CD8-positive, alpha-beta T cell (primary cell): ENCODE measurements at places on chromosomes 16 and 17. TPM values are rescaled to one million over a fixed set of nuclear protein-coding genes. Genes with fewer than 3 reads are reported as not detected.
A peak's percentile ranks its signal among the peaks of the same experiment; 100 is the strongest.

GRCh38 chr16:24270721-24271442, 14.7 kb downstream of the CACNG3 start:
- DNase-seq: no peak

DNA sequence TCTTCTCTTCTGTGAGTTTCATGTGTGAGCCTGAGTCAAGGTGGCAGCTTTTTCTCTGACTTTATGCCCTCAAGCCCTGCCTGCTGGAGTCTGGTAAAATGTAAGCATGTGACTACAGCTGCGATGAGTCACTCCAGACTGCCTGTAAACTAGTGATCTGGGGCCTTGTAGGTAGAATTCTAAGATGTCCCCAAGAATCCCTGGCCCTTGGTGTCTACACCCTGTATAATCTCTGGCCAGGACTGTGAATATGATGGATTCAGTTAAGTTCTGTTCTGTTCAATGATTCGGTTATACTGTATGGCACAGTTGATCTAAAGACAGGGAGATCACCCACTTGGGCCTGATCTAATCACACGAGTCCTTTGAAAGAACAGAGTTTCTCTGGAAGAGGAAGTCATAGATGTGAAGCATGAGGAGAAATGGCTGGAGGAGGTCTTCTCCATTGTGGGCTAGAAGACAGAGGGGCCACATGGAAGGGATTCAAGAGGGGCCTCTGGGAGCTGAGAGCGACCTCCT, 29.8 kb downstream of the PRSS54 start:
- DNase-seq: no peak

The HID1 gene
- total RNA-seq: 25.9 TPM

The PRAC1 gene
- not detected for total RNA-seq

The NPIPA2 gene
- 3.1 TPM for total RNA-seq

The RAB11FIP4 gene
- 82.0 TPM for total RNA-seq

The C17orf107 gene
- total RNA-seq: 29.4 TPM

The ZNF594 gene
- total RNA-seq: 3.3 TPM

DNA sequence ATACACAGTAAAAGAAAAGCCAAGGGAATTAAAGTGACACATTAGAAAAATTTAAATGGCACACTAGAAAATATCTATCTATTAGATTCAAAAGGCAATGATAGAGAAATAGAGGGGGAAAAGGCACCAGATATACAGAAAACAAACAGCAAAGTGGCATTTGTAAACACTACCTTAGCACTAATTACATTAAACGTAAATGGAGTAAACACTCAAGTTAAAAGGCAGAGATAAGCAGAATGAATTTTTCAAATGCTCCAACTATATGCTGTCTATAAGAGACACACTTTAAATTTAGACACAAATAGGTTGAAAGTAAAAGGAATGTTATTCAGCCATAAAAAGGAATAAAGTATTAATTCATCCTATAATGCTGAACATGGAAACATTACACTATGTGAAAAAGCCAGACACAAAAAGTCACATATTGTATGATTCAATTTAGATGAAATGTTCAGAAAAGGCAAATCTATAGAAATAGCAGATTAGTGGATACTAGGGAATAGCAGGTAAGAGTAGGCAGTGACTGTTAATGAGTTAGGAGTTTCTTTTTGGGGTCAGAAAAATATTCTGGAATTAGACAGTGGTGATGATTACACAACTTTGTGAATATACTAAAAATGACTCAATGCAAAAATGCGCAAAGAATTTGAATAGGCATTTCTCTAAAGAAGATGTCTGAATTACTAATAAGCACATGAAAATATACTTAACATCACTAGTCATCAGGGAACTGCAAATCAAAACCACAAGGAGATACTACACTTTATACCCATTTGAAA, 92.4 kb downstream of the BRIP1 start:
- DNase-seq: no peak

The TLCD1 gene
- 0.73 TPM for total RNA-seq

- peak; percentile 22 for DNase-seq
Measured at GRCh38 chr17:19645734-19646201, 2.8 kb upstream of the ALDH3A2 start.

- no peak for DNase-seq
Measured at GRCh38 chr16:66678337-66678736, 18.2 kb downstream of the CMTM4 start.

The RHBDL3 gene
- not detected for total RNA-seq

- DNase-seq: no peak
Measured at GRCh38 chr17:27282054-27282551, 11.8 kb upstream of the WSB1 start.

DNA sequence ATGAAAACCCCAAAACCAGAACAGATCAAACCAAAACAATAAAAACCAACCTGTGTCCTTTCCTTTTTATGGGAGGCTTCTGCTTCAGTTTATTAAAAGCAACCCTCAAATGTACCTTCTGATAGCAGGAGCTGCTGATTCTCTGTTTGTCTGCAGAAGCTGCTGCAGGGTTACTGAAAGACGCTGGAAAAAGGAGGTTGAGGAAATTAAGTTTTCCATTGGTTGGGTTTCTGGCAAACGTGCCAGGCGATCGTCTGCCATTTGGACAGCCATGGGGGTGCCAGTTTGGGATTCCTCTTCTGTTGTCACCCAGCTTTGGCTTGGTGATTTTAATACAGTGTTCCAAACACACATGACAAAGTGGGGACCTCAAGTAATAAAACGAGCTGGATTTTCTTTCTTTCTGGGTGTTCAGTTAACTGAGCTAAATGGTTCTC, 185.4 kb upstream of the ZFHX3 start:
- DNase-seq: no peak

DNA sequence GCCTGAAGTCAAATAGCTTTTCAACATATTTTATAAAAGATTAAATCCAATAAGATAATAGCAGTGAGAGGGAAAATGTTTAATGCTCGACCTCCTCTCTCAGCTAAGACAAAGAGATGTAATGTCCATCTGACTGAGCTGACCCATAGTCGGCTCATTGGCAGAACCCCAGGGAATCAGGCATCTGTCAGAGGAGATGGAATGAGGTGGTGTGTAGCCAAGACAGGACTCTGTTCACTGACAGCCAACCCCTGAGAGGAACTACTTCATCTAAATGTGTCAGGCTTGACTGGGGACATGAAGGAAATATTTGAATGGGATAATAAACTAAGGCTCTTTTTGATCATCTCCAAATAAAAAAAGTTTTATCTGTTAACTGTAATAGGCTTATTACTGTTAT, 188.0 kb downstream of the CDH11 start:
- no peak for DNase-seq

GRCh38 chr16:1422076-1422475, 1.5 kb upstream of the UQCC4 start:
- DNase-seq: no peak

The ITGB3 gene
- total RNA-seq: not detected

- no peak for DNase-seq
Measured at GRCh38 chr17:65227637-65228036, 90.5 kb downstream of the RGS9 start.

GRCh38 chr16:83356266-83356665, 451.5 kb upstream of the HSBP1 start:
- DNase-seq: peak; percentile 11

DNA sequence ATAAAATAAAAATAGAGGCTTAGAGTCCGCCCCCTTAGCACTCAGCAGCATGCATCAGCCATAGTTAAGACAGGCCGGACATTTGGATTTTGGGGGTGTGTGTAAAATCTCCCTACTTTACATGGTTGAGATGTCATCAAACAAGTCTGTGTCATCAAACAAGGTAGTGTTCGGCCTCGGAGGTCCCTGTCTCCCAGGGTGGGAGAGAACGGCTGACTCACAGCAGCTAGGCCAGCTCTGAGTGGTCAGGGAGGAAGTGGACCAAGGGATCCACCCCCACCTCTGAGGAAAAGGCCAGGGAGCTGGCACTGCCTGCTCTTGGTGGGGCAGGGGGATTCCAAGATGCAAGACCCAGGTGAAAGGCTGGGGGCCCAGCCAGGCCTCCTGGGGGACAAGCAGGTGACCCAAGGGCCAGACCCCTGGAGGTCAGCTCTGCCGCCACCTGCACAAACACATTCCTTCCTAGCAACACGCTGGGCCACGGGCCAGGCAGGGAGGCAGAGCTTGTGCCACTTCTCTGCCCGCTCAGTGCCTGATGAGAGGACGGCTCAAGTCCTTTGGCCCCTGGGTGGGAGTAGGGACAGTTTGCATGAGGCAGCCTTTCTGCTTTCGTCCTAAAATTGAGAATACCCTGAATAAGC, 28.5 kb downstream of the KIFC3 start:
- DNase-seq: no peak

The RGS11 gene
- not detected for total RNA-seq

- no peak for DNase-seq
Measured at GRCh38 chr17:74297941-74298340, 23.9 kb downstream of the DNAI2 start.

The OR3A3 gene
- not detected for total RNA-seq

DNA sequence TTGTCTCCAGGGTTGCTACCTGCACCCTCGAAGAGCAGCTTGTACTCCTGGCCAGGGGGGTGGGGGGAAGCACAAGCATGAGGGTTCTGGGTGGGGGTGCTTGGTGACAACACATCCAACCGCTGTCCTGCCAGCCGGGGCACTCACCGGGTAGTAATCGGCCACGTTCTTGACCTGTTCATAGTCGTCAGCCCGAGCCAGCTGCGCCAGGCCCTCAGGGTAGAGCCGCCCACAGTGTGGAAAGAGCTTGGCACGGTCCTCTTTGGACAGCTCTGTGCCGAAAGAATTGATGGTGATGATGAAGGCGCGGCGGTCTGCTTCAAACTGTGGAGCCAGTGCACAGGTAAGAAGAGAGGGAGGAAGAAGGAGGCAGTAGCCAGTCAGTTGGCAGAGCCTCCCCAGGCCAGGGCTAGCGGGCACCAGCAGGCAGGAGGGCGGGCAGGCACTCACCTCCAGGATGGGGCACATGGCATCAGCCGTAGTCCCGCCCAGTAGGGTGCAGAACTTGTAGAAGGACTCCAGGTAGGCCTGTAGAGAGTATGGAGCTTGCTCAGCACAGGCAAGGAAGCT, 8.0 kb downstream of the HSD11B2 start:
- DNase-seq: no peak

DNA sequence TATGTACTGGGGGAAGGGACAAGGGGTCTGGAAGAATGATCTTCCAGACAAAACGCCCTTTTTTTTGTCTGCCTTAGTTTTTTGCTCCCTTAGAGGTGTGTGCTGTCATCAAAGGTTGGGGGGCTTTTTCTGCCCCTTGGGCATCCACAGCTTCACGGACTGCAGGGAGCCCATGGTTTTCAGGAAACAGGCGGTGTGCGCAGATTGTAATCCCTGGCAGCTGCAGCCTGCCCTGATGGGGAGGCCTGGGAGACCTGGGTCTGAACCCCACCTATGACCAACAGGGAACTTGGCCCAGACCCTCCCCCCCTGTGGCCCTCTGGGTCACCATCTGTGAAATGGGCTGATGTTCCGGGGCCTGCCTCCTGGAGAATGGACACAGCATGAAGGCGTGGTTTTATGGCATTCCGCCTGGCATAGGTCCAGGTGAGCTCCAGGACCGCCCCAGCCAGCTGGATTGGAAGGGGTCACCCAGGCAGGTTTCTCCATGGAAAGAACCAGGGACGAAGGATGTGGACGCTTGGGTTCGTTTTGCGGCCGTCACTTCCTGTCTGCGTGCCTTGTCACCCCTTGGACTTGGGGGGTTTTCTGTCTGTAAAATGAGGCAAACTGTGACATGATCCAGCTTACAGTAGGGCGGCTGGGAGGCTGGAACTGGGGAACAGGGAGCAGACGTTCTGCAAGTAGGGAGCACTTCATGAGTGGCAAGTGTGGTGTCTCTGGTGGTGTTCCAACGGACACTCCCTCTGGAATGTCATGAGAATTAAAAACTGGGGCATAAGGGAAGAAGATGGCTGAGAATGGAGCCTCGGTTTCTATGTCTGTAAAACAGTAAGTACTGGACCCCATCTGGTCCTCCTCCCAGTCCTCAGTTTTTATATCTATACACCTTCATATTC, 1.5 kb downstream of the CPNE2 start:
- no peak for DNase-seq

DNA sequence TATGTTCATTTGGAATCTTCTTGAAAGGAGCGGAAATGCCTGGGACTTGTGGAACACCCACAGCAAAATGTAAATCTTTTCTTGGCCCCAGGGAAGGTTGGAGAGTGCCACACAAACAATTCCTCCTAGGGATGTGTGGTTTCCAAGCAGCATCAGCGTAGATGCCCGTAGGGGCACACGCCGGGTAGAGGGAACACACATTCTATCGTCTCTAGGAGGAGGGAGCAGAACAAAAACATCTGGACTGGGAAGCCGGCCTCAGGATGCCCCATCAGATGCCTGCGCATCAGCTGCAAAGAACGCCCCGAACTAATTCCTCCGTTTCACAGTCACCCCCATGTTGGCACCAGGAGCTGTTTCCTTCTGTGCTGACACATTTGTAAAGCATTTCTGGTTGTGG, 357.9 kb upstream of the ZFHX3 start:
- DNase-seq: no peak

DNA sequence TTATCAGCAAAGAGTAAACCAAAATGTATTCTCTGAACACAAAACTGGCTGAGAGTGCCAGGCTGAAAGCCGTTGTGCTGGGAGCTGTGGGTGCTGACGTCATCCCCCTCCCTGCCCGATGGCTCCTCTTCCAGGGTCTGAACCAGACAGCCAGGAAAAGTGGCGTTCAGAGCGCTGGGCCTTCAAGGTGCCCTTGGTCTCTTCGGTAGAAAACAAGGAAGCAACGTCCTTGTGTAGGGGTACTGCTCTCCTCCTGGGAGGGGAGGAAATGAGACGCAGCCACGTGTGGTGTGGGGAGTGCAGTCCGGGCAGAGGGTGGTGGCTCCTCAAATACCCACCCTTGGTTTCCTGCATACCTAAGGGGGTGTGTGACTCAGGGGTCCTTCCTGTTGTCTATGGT, 394.7 kb downstream of the SEC14L1 start:
- DNase-seq: no peak

The TBC1D3K gene
- not detected for total RNA-seq

GRCh38 chr17:42049834-42050392, 488 bp downstream of the C17orf113 start:
- DNase-seq: no peak

The GUCY2D gene
- not detected for total RNA-seq

The CMTM1 gene
- total RNA-seq: 0.61 TPM

The DLG4 gene
- 8.1 TPM for total RNA-seq

GRCh38 chr17:74356646-74357465, 4.8 kb downstream of the BTBD17 start:
- no peak for DNase-seq

DNA sequence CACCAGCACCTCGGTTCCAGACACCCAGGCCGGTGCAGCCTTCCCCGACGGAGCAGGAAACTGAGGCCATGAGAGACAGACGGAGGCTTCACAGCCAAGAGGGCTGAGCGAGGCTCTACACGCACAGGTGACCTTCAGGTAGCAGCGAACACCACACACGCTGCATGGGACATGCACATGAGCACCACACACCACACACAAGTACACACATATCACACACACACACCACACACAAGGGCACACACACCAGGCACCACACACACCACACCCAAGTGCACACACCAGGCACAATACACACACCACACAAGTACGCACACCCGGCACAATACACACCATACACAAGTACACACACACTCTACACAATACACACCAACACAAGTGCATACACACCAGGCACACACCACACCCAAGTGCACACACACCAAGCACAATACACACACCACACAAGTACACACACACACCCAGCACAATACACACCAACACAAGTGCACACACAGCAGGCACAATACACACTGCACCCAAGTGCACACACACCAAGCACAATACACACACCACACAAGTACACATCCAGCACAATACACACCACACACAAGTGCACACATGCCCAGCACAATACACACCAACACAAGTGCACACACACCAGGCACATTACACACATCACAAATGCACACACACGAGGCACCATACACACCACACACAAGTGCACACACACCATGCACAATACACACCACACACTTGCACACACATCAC, 33.4 kb upstream of the ZNF469 start:
- DNase-seq: no peak
